ENCODE measurements at places on chromosomes 4 and X.

GRCh38 chr4:89356086-89356485, 48.5 kb upstream of the GPRIN3 start:
- DNase-seq: no peak

DNA sequence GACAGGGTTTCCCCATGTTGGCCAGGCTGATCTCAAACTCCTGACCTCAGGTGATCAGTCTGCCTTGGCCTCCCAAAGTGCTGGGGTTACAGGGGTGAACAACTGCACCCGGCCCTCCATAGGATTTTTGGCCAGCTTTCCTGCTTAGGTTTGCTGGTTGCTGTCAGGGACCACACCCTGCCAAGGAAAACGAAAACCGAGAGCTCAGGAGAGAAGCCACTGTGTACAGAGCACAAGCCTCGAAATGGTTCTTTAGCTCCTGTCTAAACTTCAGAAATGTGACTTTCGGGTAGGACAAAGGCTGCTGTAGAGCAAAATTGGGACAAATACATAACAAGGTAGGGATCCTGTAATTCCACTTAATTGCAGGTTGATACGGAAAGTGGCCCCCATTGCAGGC, 146.3 kb upstream of the ATP6AP2 start:
- no peak for DNase-seq

DNA sequence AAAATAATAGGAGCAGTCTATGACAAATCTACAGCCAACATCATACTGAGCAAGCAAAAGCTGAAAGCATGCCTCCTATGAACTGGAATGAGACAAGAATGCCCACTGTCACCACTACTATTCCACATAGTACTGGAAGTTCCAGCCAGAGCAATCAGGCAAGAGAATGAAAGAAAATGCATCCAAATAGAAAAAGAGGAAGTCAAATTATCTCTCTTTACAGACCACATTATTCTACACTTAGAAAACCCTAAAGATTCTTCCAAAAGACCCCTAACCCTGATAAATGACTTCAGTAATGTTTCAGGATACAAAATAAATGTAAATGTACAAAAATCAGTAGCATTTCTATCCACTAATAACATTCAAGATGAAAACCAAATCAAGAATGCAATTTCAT, 249.0 kb downstream of the STK32B start:
- no peak for DNase-seq

DNA sequence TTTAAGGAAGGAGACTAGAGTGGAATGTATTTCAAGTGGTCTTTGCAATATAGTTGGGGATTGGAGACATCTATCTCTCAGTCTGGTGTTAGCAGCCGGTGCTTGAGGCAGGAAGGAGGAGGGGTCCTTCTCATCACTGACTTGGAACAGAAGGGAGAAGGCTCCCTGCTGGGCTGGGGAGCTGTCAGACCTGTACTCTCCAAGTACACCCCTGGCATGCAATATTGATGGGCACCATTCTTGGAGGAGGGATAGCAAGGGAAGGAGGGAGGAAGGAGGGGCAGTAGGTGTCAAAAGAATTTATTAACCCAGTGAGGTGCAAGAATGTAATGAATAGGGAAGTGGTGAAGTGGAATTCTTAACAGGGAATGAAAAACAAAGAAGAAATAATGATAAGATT, 338.8 kb downstream of the UNC5C start:
- no peak for DNase-seq

DNA sequence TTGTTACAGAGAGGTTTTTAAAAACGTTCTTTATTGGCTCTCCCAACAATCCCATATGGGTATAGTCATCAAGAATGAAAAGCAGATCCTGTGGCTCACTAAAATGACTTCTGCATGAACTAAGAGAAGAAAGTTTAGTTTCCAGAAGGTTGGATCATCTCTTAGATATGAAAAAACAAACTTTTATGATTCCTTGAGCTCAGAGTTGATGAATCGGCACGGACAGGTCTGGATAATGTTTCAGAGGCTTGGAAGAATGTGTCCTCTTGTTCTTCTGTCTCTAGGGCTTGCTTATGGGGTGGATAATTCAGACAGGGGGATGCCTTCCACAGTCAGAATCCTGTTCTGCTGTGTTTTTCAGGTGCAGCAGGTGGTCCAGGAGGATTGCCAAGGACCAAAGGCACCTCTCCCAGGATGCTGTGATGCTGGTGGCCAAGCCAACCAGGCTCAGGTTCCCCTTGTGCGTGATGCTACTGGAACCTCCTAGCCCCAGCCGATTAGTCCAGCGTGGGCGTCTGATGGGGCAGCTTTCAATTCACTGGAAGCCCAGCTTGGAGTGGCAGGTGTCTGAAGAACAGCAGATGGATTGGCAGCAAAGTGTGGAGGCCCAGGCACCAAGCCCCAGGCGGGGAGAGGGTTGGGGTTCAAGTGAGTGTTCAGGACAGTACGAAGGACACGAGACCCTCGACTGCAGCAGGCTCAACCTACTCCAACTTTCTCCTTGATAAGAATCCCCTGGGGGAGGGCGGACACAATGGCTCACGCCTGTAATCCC, 30.3 kb downstream of the CCKAR start:
- no peak for DNase-seq

- no peak for DNase-seq
These were observed 680.4 kb downstream of the DMD start for GRCh38 chrX:32530802-32531403.

- DNase-seq: no peak
These were observed 290.9 kb downstream of the KCTD8 start for GRCh38 chr4:44157611-44158277.

GRCh38 chr4:136861091-136861490, 671.2 kb downstream of the PCDH18 start:
- DNase-seq: no peak

DNA sequence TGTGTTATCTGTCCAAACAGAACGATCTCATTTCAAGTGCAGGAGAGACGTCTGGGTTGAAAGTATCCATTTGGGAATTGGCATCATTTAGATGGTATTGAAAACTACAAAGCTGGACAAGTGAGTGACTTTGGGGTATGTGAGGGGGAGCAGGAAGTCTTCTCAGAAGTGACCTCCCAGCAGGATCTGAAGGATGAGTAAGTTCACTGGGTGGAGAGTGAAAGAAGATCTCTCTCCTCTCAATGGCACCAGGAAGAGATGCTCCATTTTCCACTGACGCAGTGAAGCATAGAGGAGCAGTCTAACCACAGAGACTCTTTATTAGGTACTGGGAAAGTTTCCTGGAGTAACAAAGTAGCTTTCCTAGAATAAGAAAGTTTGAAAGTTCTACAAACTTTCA, 161.0 kb downstream of the CPE start:
- no peak for DNase-seq

DNA sequence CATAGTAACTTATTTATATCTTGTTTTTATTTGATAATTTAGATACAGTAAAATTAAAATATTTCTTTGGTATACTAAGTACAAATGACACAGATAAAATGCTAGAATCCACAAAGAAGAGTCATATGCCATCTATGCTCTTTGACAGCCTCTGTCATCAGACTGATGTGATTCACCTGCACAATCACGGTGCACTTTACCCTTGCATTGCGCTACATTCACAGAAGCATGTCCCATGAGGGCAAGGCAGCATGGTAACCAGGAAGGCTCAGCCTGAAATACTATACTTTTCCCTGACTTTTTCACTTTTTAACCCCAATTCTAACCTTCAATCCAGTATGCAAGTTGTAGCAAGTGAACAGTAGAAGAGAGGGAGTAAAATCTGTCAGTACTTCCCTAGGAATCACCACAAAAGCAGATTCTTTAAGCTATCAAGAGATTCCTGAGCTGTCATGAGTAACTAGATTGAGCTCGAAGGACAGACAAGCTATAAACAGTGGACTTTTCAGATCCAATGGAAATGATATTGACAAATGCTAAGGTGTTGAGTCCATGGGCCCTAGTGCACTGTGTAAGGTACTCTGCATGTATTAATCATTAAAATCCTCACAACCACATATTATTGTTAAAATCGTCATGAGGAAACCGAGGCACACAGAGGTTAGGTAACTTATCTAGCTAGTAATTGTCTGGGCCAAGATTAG, 14.2 kb downstream of the SEC24D start:
- no peak for DNase-seq

- DNase-seq: no peak
These were observed 14.3 kb downstream of the MSANTD1 start for GRCh38 chr4:3263053-3263875.

DNA sequence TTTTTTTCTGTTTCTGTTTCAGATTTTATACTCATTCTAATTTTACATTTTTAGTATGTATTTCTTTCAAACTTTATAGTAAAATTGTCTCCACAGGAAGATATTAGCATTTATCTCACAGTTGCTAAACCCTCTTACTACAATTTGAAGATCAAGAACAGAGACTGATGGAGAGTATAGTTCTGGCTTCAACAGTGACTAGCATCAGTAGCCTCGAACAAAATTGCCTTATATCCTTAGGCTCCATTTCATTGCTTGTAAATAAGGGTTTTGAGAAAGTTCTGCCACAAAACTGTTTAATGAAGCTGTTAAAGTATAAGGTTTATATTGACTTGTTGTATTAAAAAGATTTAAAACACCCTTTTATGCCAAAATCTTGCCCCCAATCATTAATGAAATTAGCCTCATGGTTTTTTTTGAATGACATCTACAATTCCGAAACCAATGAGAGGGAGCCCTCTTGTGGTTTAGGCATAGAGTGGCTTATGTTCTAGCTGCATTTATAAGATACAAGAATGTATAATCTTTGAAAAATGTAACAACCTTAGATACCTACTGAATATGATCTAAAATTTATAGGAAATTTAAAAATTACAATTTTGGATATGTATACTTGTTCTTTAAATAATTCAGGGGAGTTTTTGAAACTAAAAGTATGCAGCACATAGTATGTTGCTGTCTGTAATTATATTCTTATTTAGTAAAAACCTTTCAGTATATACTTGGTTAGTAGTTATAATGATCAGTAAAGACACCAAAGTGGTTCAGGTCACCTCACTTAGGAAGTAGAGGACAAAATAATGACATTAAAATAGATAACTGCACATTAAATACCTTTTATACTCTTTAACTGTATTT, 109.8 kb upstream of the HPGD start:
- DNase-seq: no peak

DNA sequence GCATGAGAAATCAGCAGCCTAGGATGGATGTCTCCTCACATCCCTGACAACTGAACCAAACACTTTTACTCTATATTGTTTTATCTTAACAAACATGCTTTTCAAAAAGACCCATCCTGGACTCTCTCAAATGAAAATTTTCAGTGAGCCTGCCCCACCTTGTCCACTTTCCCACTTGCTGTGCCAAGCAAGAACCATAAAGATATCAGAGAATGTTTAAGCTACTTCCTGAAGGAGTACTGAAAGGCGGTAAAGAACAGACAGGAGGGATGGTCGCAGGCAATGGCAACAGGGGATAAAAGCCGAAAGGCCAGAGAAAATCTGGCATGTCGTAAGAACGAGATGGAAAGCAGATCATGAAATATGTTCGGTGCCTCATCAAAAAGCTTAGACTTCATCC, 10.5 kb downstream of the APBB2 start:
- DNase-seq: no peak

DNA sequence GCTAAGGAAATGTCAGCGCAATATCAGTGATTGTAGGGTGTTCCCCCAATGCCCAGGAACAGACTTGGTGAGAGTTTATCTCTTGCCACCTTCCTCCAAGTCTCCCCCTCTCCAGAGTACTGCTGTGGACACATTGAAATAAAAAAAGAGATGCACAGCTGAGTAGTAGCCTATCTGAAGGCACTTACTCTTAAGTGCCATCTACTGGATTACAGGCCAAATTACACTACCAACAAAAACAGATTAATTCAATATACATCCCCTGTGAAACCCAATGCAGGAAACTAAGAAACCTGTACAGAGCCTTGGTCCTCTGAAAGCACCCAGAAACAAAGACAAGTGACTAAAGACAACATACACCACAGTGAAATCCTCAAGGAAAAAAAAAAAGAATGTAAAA, 460.3 kb downstream of the ZIC3 start:
- no peak for DNase-seq

- DNase-seq: no peak
These were observed 52.0 kb downstream of the SEC24D start for GRCh38 chr4:118783887-118784286.

DNA sequence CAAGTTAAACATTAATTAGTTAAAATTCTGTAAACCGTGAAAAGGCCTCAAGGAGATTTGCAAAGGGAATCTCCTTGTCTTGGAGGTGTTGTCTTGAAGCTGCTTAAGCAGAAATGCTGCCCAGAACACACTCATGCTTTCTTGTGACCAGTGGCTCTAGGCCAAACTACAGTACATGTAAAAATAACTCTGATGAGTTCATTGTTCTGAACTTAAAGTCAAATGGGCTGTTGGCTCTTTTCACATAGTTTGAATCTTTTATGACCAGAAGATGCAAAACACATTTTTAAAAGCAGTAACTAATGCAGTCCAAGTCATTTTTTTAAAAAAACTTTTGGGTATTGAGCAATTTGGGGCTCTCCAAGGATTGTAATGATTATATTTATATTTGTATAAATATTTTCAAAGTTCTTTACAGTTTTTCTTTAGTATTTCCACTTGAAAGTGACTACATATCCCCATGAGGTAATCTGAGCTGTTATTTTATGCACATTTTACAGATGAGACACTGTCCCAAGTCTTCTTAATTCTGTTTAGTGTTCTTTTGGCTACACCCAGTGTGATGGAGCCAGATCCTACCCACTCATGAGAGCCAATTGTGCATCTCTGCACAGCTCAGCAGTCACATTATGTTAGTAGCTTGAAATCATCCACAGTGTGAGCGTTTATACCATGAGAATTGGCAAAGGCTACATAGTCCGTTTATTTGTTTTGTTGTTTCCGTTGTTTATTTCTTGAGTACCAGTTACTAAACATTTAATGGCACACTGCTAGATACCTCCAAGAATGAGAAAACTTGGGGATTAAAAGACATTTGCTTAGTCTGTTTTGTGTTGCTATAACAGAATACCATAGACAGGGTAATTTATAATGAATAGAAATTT, 112.8 kb upstream of the ATXN3L start:
- no peak for DNase-seq

DNA sequence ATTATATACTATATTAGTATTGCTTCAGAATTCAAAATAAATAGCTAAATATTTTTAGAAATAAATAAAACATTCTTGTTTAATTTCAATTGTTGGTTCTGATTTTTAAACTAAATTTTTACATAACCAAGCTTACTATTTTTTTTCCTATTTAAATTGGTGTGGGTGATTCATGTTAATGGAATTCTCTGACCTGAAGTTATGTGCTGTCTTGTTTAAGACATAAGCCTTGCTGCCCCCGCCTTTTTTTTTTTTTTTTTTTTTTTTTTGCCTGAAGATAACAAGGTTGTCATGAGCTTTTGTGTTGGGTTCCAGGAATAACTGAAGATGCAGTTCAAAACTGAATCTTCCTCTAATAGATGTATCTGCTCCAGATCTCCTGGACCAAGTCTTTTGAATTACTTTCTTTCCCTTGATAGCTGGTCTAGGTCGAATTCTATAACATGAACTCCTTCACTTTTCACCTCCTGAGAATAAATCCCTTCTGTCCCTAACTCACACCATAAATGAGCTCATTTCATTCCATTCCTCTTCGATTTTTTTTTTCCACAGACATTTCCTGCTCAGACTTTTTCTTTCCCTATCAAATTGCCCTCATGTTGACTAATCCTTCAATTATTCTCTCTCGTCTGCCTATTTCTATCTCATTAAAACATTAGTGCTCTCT, 261.5 kb upstream of the FTHL17 start:
- DNase-seq: no peak

Measured in stimulated activated CD4-positive, alpha-beta T cell treated with anti-CD3 and anti-CD28 coated beads, Interleukin-1b, Interleukin-23, amount 100 ng/mL, for 48 hours (primary cell).